ENCODE measurements at places on chromosomes 1 and 21.

GRCh38 chr1:6667139-6667538 is 34.5 kb downstream of the DNAJC11 start:
- DNase-seq, result no peak

DNA sequence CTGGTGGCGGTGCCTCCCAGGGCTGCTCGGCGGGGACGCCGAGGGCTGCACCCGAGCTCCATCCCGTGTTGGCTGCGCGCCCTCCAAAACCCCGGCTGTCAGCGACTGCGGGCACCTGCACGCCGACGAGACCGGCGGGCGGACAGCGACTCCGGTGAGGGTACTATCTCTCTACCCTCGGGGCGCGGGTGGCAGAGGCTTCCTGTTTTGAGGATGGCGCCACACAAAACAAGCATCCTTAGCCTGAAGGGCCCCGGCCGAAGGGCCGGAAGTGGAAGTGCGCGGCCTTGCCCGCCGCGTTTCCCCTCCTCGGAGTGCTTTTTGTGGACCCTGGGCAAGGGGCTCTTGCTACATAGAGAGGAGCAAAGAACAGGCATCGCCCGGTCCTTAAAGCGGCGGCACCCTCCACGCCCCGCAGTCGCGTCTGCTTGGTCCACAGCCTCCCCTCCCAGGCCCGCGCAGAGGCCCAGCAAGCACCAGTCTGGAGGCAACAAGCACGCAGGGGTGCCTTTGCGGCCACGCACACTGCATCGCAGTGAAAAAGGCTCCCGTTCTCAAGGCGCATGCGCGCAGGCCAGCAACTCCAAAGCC is 561 bp upstream of the COQ8A start:
- peak; percentile 59 for DNase-seq

DNA sequence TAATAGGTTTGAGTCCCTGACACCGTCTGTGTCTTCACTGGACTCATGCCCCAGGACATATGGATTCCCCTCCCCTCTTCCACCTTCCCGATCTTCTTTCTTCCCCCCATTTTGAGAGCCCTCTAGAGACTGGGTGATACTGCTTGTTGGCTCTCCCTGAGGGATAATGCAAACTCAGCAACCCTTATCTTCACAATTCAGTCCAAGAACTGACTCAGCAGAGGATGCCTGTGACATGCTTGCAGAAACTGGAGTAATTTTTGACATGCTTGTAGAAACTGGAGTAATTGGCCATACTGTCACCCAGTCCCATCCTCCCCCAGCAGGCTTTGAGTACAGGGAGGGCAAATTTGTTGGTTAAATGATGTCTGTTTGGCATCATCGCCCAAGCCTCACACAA is 127.6 kb upstream of the CTTNBP2NL start:
- DNase-seq, result no peak

DNA sequence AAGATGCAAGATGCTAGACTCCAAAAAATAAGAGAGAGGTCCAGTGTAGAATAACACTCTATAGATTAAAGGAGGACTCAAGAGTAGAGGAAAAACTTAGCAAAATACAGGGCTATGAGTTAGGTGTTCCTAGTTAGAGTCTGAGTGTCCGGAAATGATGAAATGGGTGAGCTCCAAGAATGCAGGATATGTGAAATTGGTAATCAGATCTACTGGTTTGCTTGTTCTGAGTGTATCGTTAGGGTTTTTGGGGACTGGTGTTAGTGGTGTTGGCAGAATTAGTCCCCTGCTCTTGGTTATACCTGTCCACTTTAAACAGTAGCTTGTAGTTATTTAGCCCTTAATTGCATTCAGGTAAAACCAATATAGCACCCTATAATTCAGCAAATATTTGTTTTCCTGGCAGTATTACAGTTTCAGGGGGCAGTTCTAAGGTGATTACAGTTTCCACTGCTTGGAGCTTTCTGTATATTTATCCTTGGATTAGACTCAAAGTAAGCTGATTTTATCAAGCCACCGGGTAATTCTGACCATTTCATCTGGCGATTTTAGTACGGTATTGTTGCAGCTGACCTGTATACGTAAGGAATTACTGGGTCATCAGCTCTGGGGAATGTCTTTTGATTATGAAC is 332.7 kb downstream of the CHRM3 start:
- DNase-seq, result no peak

DNA sequence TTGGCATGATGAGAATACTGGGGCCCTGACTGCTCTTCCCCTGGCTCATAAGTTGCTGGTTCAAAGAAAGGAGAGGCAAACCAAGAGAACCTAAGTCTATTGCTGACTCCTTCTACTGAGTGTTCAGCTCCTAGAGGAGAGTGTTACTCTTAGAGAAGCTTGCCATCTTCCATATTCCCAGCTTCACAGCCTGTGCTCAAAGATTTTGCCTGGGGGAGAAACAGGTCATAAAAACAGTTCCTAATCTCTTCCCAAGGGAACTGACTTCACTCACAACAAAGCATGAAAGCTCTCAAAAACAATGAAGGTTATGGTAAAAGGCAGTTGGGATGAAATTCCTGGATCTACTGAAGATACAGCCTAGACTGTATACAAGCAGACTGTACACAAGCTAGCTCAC is 37.1 kb downstream of the LRRC40 start:
- DNase-seq, result no peak

DNA sequence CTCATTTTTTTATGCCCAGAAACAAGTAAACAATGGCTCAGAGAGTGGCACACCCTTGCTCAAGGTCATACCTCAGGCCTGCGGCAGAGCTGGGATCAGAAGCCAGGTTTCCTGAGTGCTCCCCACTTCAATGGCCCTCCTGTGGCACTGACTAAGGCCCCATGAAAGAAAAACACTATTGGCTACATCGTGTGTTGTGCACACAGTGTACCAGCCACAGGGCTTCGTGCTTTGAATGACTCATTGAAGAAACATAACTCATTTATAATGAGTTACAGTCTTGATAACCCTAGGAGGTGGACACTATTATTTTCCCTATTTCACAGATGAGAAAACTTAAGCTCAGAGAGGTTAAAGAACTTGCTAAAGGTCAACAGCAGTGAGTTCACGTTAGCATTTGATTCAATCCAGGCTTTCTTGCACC is 91.2 kb downstream of the TRABD2B start:
- DNase-seq, result peak; percentile 21

GRCh38 chr1:55363268-55363667 is 148.1 kb upstream of the USP24 start:
- no peak for DNase-seq

- DNase-seq, result no peak
These were observed 7.9 kb downstream of the HYI start for GRCh38 chr1:43445606-43446387.

GRCh38 chr1:174726167-174726879 is 273.4 kb upstream of the CACYBP start:
- DNase-seq, result no peak

- DNase-seq, result no peak
These were observed 18.7 kb downstream of the CTH start for GRCh38 chr1:70429757-70430156.

DNA sequence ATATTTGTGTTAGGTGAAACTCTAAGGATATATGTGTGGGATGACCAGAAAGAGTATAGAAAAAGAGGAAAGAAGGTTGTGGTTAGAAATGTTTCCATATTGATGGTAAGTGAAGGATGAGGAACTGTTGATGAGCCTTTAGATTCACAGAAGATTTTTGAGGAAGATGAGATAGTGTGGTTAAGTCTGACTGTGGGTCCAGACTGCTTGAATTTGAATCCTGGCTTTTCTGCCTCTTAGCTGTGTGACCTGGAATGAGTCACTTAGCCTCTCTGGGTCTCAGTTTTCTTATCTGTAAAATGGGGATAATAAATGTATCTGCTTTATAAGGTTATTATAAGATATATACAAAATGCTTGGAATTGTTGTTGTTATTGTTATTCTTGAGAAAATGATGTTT is 27.5 kb downstream of the RGL1 start:
- DNase-seq, result no peak

- DNase-seq, result no peak
These were observed 414.8 kb downstream of the NPHP4 start for GRCh38 chr1:5577255-5578040.

- DNase-seq, result no peak
These were observed 126.2 kb downstream of the GIPC2 start for GRCh38 chr1:78171736-78172590.

- no peak for DNase-seq
These were observed 19.3 kb downstream of the ACTL8 start for GRCh38 chr1:17774452-17774851.

GRCh38 chr21:24470852-24471251 is 1136.4 kb downstream of the MRPL39 start:
- no peak for DNase-seq

DNA sequence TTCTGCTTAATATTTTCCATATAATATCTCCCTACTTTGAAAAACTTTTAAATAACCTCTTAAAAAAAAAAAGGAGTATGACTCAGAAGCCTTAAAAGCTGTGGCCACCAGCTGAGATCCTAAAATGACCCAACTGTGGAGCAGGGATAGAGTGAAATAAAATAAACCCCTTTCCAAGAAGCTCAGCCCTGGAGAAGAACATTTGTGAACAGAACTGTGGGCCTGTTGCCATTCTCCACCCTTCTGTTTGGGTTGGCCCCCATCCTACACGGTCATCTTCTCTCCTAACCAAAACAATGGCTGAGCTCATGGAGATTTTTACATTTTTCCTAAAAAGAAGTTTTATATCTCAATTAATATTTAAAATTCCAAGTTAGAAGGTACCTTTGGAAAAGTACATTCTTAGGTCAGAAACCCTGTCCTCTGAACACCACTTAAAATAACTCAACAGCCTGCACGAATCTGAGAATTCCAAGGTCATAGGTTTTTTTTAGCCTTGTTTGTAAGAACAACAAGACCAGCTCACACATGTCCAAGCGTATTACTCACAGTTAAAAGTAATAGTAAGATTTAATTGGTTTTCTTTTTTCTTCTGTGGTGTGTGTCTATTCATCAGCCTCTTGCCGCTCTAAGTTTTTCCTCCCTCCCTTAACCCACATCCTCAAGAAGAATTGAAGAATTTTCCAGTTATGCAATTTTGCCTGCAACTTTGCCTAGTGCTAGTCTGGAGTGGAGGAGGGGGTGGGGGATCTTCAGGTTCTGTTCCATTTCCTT is 107.7 kb upstream of the ERRFI1 start:
- DNase-seq, result no peak

DNA sequence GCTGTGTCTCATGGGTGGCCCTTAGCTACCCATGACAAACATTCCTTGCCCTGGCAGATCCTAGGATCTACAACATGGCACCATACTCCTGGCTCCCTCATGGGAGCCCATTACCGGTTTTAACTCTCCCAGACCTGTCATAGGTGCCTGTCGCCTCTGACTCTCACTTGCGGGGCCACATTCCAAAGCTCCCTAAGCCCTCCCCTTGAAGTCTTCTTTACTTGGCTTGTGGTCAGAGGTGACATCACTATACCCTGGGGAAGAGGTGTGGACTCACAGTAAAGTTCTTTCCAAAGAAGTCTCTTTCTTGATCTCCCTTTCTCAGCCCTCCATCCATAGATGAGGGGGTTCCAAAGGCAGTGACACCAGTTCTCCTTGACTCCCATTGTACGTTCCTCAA is 5.4 kb upstream of the SLAMF9 start:
- no peak for DNase-seq

DNA sequence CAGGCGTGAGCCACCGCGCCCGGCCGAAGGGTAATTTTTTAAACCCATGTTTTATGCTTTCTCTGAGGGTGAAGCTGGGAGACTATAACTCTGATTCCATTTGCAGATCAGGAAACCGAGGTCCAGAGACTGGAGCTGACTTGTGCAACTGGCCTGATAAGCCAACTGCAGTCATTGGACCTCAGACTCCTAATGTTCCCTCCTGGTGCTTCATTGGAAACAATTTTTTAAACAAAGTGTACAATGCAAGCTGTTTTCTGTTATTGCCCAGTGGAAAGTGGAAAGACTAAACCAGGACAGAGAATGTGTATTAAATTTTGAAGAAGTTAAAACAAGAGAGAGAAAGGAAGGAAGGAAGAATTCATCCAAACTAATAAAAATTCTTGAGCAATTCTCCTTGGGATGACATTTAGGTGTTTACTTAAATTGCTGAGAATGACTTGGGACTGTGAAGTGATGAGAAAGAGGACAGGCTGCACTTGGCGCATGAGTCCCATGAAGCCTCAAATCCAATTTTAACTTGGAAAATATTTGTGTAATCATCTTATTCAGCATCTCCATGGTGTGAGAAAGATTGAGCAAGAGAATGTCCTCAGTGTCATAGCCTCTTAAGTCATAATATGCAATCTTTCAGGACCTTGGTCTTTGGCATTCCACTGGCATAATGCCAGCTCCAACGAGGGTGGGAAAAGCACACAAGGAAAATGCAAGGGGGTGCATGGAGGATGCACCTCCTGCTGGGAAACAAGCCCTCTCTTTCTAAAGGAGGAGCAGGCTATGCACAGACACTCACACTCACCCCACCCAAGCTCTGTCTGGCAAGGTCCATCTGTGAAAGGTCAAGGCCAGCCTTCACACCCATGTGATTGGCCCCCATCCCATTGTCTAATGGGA is 342.0 kb downstream of the SIPA1L2 start:
- DNase-seq, result no peak

- DNase-seq, result no peak
These were observed 3.5 kb upstream of the KRTAP27-1 start for GRCh38 chr21:30340714-30341573.

DNA sequence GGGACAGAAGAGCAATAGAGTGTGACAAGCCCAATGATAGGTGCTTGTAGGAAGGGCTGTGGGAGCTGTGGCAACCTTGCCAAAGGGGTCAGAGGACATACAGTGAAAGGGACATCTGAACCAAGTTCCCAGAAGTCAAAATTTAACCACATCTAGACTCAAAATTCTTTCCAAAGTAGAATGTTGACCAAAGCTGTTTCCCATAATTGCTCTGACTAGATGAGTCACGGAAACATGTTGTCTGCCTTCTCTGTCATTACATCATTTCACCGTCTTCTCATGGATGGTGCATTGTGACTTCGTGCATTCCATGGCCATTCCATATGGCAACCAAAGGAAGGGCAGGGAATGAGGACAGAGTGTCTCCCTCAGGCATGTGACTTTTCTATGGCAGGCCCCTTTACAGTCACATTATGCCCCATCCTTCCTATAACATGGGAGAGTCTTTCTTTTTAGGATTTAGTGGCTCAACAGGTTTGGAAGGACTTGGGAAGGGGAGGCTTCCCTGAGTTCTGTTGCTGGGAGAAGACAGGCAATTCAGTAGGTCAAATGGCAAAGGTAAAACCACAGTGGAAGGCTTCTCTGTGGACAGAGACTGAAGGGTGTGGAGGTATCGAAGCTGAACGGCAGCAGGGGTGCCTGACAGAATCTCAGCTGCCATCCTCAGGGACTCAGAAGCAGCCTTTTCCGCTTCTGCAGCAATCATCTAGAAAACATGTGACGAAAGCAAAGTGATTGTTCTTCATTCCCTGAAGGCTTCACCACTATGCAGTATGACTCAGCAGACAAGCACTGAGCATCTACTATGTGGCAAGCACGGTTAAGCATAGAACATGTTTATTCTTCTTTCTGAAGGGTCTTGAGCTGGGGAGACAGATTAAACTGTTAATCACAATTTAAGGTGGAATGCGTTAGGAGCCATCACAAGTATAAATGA is 24.7 kb downstream of the NPHS2 start:
- no peak for DNase-seq

GRCh38 chr1:55988963-55989452 is 590.4 kb downstream of the PLPP3 start:
- no peak for DNase-seq

- no peak for DNase-seq
These were observed 171.3 kb downstream of the RERE start for GRCh38 chr1:8646189-8646588.

GRCh38 chr1:170096806-170097340 is 22.4 kb upstream of the KIFAP3 start:
- DNase-seq, result no peak
